ENCODE measurements at places on chromosomes 12 and 14.

DNA sequence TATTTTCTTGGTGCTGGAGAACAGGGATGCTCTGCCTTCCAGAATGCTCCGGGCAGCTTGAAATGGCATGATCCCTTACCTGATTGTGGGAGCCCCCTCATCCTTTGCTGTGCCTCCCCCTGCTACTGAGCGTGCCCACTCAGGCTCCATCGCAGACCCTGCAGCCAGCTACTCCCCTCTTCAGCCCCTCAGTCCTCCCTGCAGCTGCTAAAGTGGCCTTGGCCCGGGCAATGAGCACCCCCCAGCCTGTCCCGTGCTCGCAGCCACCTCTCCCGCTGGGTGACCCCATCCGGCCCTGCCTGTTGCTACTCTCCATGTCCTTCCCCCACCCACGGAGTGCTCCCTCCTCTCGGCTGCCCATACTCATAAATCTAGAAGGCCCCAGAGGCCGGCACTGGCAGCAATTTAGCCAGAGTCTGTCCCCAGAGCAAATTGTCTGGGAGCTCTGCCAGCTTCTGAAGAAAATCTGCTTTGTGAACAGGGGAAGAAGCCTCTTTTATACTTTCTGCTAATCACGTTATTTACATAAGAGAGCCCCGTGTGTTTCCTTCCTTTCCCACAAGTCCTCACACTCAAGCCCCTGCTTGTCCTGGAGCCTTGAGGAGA, 143.7 kb upstream of the FRMD6 start:
- DNase-seq, result no peak

GRCh38 chr14:55650992-55651391, 71.0 kb downstream of the KTN1 start:
- no peak for DNase-seq

DNA sequence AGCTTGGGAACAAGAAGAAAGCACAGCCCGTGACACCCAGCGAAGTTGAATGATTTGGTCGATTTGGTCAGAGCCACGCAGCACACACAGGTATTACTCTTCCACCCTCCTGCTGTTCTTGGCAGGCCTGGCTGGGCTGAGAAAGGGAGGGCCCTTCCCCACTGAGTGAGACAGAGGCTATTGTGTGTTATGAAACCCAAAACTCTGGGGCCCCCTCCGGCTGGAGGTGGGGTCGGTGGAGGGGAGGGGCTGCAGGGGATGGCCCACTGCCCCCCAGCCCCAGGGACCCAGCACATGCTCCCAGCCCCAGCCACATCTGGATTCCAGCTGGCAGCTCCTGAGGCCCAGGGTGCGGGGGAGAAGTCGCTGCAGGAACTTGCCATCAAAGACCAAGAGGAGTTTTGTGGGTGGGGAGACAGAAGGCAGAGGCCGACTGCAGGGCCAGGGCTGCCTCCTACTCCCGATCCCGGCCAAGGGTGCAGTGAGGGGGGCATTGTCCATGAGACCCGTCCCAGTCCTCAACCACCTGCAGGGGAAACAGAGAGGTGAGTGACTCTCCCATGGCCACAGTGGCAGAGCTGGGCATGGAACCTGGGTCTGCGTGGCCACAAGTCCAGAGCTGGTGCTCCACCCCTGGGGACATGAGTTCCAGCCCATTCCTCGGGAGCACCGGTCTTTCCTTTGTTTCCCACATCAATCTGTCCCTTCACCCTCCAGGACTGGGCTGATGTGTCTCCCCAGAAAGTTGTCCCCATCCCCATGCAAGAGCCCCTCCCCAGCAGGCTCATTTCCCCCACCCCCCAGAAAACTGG, 8.7 kb downstream of the TMEM119 start:
- no peak for DNase-seq

- DNase-seq, result no peak
Measured at GRCh38 chr12:96225044-96225855, 31.1 kb downstream of the ELK3 start.

DNA sequence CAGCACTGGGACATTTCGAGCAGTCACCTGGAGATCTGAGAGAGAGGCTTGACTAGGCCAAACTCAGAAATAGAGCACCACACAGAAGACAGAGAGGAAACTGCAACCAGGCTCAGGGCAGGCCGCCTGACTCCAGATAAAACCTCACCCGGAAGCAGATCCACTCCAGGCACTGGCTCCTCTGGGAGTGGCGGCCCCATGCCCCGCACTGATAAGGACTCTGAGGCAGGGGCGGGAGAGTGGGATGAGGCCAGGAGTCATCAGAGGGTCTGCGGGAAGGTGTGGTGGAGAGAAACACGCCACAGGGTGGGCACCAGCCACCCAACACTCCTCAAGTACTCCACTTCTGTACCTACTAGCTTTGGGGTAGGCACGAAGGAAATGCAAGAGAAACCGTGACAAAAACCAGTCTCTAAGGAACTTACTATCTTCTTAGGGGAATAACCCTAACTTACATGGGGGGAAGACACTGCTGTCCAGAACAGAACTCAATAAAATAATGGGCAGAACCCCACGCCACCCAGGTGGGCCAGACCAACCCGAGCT, 71.3 kb downstream of the CHGA start:
- DNase-seq, result no peak

GRCh38 chr12:2323532-2324255, 270.9 kb downstream of the CACNA1C start:
- no peak for DNase-seq

DNA sequence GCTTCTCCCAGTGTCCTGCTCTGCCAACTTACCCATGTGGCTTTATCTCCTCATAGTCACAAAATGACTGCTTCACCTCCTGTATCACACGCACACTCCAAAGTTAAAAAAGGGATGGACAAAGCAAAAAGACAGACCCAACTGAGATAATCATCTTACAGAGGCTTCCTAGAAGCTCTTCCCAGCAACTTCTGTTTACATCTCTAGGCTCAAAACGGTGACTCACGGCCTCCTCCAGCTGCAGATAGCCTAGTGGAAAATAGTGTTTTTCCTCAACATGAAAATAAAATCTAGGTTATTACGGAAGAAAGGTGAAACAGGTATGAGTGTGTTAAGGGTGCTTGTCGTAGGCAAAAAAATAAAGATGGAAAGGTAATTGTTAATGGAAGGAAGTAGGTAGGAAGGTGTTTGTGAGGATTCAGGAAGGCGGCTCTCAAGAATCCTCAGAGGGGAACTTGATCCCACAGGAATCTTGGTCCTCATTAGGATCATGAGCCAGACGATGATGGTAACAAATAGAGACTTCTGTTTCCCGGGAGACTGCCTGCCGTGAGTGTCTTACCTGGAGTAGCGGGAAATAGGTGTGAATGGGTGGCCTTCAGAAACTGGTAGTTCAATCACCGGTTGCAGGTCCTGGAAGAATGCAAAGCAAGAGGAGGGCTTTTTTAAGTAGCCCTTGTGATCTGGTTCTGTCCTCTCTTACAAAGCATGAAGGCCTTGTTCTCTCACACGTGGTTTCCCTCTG, 487.5 kb upstream of the TMEM132C start:
- no peak for DNase-seq

DNA sequence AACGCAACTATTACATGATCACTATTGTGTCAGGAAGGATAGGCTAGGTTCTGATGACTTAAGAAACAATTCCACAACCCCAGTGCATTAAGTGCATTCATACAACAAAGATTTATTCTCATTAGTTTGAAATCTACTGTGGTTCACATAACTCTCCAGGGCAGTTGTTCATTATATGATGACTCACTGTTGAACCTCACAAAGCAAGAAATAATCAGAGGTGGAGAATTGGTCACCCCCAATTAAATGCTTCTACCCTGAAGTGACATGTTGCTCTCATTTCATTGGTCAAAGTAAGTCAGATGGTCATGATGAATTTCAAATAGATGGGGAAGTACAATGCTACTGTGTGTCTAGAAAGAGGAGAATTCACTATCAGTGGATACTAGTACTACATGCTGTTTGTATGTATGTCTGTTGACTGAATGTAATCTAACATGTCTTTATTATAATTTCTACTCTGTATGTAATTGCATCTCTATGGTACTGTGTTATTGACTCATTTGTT, 6.1 kb upstream of the HELB start:
- DNase-seq, result no peak

- no peak for DNase-seq
Measured at GRCh38 chr12:96265400-96265799, 71.2 kb downstream of the ELK3 start.

DNA sequence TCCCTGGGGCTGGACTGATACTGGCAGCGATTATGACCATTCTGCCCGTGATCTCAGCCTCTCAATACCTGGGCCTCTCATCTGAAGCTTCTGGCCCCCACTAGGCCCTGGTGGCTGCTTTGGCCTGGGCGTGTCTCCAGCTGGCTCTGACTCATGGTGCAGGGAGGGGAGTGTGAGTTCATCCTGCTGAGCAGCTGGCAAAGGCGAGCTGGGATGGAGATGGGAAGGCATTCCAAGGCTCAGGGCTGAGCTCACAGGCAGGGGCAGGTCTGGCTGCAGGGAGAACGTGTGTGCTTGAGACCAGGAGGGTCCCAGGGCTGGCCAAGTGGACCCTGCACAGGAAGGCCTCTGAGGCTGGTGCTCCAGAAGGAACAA, 221.8 kb downstream of the TMEM121 start:
- no peak for DNase-seq

DNA sequence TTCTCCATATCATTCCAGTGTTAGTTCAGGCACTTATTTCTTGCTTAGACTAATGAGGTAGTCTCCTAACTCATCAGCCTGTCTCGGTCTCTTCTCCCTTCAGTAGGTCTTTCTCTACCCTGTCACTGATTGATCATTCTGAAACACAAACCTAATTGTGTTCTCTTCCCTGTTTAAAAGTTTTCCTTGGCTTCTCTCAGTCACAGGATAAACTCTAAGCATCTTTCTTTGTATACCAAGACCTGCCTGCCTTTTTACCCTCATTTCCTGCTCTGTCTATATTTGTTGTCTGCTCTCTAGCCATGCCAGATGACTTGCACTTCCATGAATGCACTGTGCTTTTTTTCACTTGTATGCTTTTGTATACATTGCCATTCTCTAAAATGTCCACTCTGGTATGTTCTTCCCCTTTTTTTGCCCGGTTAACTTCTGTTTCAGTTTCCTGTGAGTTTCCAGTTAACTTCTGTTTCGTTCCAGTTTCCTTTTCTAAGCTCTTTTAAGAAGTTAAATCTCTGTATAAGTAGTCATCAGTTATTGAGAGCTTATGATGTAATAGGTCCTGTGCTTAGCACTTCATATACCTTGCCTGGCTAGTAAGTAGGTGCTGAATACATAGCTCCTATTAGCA, 12.8 kb downstream of the DIP2B start:
- DNase-seq, result no peak

DNA sequence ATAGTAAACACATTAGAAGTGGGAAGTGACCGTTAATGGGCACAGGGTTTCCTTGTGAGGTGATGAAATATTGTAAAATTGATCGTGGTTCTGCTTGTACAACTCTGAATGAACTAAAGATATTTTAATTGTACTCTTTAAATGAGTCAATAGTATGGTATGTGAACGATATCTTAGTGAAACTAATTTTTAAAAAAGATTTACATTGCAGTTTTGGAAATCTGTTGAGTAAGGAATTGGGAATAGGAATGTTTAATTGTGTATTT, 1.7 kb downstream of the ZNF410 start:
- DNase-seq, result no peak

GRCh38 chr12:63876980-63877379, 32.5 kb downstream of the SRGAP1 start:
- no peak for DNase-seq

DNA sequence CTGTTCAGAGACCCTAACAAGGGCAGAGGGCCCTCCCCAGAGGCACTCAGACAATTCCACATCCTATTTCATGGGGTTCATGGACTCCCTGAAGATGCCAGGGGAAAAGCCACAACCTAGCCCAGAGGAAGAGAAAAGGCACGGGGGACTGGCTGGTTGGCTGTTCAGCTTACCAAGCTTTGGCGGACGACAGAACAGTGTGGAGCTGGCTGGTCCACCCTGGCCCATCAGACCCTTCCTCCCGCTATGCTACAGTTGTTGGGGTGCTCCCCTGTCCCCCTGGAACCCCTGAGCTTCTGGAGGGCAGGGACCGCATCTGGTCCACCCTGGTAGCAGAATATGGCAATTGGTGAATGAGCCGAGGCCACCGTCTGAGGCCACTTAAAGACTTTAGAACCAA, 6.3 kb downstream of the TESC start:
- no peak for DNase-seq

- no peak for DNase-seq
Measured at GRCh38 chr14:105093038-105093430, 27.8 kb upstream of the GPR132 start.

DNA sequence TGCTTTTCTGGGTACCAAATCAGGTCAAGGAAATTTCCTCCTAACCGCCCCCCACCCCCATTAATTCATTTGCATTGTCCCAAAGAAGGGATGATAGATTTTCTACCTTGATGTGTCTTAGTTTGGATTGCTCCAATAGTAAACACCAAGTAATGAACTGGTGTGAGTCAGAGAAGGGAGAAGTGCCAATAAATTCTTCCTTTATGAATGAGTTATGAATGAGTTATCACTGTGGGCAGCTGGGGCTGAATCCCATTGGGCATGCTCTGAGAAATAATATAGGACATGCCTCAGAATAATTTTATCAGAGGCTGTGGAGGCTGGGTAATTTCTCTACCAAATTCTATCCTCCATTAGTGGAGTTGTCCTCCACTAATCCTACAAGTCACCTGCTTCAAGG, 277.9 kb upstream of the FLRT2 start:
- DNase-seq, result no peak

GRCh38 chr12:89861086-89861485, 152.4 kb upstream of the ATP2B1 start:
- no peak for DNase-seq

- DNase-seq, result no peak
Measured at GRCh38 chr14:95601650-95602049, 66.8 kb downstream of the GLRX5 start.

DNA sequence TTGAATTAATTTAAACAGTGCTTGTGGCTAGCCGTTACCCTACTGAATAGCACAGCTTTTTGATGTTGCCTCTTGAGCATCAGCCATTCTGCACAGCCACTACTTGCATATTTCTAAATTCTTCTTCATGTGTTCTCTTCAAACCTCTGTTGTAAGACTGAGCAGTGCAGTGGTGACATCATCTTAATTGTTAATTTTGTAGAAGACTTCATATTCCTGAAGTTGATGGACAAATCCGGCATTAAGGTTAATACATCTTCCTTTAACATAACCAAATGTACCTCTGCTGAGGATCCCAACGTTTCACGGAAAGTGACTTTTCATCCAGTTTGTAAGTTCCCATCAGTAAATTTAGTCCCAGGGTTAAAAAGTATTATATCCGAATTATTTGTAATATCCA, 25.6 kb downstream of the SENP1 start:
- DNase-seq, result no peak

GRCh38 chr14:75822522-75823141, 159.2 kb downstream of the TGFB3 start:
- DNase-seq, result no peak

GRCh38 chr14:77088219-77088618, 9.8 kb upstream of the CIPC start:
- DNase-seq, result no peak
